ENCODE measurements at places on chromosomes 12 and 14.

- no peak for DNase-seq
Measured at GRCh38 chr12:85779768-85780167, 56.4 kb downstream of the RASSF9 start.

DNA sequence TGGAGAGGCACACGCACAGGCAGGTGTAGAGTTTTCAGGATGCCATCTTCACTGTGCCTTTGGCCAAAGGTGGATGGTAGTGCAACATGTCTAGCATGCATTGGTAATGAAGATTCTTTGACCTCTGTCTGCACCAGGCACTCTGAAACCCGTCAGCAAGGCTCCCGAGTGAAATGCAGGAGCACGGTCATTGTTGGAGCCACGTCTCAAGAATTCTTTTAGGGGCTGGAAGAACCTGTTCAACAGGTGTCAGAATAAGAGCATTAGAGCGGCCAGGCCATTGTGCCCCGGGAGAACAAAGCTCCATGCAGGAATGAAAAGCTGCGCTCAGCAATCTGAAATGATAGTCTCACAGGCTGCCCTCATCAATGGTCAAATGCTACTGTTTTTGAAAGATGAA lies 40.2 kb upstream of the DICER1 start:
- DNase-seq: no peak

GRCh38 chr12:85507456-85507855 lies 227.4 kb downstream of the ALX1 start:
- peak; percentile 4 for DNase-seq

GRCh38 chr12:96194576-96194889 lies 358 bp downstream of the ELK3 start:
- no peak for DNase-seq

DNA sequence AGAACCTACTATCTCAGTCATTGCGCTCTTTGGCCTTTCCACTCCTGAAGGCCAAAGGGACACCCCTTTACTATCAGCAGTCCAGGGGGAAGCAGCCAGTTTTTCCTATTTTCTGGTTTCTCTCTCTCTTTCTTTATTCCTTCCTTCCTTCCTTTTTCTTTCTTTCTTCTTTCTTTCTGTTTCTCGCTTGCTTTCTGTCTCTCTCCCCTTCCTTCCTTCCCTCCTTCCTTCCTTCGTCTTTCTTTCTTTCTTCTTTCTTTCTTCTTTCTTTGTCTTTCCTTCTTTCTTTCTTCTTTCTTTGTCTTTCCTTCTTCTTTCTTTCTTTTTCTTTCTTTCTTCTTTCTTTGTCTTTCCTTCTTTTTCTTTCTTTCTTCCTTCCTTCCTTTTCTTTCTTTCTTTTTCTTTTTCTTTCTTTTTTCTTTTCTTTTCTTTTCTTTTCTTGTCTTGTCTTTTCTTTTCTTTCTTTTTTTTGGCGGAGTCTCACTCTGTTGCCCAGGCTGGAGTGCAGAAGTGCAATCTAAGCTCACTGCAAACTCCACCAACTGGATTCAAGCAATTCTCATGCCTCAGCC lies 64.9 kb upstream of the OTX2 start:
- no peak for DNase-seq

GRCh38 chr14:99986396-99986795 lies 78.8 kb upstream of the EVL start:
- no peak for DNase-seq

GRCh38 chr12:7221486-7221885 lies 32.0 kb downstream of the PEX5 start:
- no peak for DNase-seq

GRCh38 chr14:104536942-104537612 lies 42.5 kb upstream of the C14orf180 start:
- DNase-seq: no peak

GRCh38 chr12:65881965-65882413 lies 57.7 kb downstream of the HMGA2 start:
- peak; percentile 88 for DNase-seq

- no peak for DNase-seq
Measured at GRCh38 chr14:78245238-78245637, 75.1 kb downstream of the NRXN3 start.

Data from muscle of arm (tissue), 14 donors.